HL-60 (cell line): ENCODE measurements at places on chromosomes 5 and 9.

- no peak for DNase-seq
These were observed 22.1 kb upstream of the MATR3 start for GRCh38 chr5:139271201-139272027.

DNA sequence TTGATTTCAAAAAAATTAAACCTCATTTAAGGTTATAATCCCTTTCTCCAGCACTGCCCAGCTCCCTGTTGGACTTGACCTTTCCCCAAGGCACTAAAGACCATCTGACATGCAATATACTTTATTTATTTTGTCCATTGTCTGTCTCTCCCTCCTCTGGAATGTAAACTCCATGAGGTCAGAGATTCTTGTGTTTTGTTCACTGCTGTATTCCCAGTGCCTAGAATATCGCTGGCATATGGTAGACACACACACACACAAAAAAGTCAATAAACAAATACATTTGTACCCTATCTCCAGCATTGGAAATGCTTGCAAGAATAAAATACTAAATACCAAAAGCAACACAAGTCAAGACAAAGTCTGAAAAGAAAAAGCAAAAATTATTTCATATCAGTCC lies 17.3 kb upstream of the ARSB start:
- DNase-seq: no peak

DNA sequence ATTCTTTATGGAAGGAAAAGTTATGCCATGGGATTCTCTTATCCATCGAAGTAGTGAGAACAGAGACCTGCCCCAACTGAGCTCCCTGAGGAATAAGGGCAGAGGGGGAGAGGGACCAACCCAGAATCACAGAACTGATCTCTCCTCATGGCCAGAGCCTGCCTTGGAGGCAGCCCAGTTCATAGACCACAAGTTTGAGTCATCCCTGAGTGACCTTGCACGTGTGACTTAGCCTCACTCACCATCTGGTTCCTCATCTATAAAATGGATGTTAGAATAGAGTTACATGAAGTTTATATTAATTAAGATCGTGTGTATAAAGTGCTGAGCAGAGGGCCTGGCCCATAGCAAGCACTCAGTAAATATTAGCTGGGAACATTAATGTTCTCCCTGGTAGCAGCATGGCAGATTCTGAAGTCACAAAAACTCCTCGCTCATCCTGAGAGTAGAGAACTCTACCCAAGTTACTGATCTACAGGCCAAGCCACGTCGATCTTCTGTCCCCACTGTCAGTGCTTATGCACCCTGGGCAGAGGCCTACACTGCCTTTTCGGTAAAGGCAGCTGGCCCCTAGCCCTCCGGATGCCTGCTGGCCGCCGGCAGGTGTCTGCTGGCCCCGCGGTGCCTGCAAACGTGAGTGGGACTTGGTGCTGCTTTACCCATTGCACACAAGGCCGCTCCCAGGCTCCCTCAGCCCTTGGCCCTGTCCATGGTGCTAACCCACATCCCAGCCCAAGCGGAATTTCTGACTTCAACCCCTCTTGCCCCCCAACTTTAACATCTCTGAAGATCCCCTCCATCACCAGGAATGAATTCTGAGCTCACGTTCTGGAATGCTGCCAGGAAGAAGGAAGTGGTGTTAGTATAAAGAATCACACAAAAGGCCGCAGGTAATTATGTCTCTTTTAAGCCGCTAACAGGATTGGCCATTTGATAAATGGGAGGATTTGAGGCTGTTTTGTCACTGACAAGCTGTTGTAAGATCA lies 61.1 kb upstream of the ARAP3 start:
- DNase-seq: no peak

DNA sequence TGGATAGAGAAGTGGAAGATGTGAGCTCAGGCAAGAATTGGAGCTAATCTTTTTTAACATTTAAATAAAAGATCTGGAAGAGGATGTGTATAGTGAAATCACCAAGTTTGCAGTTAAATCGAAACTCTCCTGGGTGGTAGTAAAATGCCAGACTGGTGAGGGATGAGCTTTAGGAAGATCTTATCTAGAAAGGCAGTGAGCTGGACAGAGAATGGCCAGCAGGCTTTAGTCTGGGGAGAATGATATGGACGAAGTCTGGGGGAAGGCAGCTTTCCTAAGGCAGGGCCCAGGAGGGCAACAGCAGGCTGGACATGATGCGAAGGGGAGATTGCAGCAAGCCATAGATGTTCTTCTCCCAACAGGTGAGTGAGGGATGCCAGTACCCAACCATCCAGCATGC lies 25.6 kb downstream of the UNC5A start:
- DNase-seq: no peak

GRCh38 chr9:110029429-110029955 lies 178.5 kb downstream of the C9orf152 start:
- DNase-seq: peak; percentile 93

DNA sequence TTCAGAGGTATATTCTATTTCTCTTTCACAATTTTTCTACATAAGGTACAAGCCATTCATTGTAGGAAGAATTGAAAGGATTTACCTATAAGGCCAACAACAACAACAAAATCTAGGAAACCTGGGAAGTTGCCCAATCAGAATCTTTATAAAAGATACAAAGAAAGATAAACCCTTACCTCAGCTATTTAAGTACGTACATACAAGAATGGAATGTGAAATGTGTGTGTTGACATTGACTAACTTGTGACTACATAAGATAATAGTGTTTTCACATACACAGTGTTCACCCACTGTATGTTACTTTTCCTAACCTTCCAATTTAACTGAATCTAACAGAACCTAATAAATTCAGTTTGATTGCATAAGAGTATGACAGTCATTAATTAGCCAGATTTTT lies 154.1 kb downstream of the ADAMTS6 start:
- no peak for DNase-seq

GRCh38 chr9:136024696-136025316 lies 63.6 kb upstream of the UBAC1 start:
- no peak for DNase-seq

DNA sequence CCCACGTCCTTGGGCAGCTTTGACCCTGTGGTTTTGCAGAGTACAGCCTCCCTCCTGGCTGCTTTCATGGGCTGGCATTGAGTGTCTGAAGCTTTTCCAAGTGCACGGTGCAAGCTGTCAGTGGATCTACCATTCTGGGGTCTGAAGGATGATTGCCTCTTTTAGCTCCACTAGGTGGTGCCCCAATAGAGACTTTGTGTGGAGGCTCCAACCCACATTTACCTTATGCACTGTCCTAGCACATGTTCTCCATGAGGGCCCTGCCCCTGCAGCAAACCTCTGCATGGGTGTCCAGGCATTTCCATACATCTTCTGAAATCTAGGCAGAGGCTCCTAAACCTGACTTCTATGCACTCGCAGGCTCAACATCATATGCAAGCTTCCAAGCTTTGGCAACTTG lies 644.2 kb upstream of the CDH9 start:
- no peak for DNase-seq

GRCh38 chr9:106146066-106146840 lies 451.9 kb downstream of the TMEM38B start:
- DNase-seq: no peak

- no peak for DNase-seq
These were observed 480 bp upstream of the TXNDC8 start for GRCh38 chr9:110338143-110338542.

DNA sequence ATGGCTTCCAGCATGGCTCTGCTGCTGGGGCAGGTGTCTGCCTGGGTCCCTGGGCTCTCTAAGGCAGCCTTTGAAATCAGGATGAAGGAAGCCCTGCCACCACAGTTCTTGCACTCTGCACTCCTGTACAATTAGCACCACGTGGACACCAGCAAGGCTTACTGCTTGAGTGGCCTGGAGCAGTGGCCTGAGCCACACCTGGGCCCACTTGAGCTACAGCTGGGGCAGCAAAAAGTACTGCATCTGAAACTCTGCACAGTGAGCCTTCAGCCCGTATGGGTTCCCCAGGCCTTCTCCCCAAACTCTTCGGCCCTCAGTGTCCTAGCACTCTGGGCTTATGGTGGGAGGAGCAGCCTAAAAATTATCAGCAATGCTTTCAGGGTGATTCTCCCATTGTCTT lies 8.0 kb upstream of the INIP start:
- no peak for DNase-seq

GRCh38 chr9:112796485-112796884 lies 45.9 kb downstream of the SNX30 start:
- no peak for DNase-seq

GRCh38 chr9:20333991-20334390 lies 288.3 kb downstream of the MLLT3 start:
- DNase-seq: no peak

- DNase-seq: no peak
These were observed 108.4 kb downstream of the PSD2 start for GRCh38 chr5:139903795-139904565.

DNA sequence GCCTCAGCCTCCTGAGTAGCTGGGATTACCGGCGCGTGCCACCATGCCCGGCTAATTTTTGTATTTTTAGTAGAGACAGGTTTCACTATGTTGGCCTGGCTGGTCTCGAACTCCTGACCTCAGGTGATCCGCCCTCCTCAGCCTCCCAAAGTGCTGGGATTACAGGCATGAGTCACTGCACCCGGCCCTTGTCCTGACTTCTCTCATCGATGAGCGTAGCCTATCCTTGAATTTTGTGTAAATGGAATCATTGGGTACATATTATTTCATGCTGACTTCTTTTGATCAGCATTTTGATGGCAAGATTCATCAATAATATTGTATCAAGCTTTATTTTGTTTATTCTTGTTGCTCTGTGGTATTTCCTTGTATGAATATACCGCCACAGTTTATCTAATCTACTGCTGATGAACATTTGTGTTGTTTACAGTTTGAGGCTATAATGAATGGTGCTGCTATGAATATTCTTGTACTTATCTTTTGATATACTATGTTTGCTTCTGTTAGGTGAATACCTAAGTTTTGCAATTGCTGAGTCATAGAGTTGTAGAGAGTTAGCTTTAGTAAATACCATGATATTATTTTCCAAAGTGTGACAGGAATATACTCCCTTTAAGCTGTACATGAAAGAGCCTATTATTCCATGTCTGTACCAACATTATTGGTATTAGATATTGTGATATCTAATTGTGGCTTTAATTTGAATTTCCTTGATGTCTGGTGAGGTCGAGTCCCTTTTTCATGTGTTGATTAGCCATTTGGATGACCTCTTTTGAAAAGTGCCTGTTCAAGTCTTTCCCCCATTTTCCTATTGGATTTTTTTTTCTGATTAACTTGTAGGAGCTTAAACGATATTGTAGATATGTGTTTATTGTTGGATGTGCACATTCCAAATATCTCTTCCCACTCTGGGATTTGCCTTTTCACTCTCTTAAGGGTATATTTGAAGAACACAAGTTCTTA lies 107.5 kb downstream of the RGS3 start:
- no peak for DNase-seq

GRCh38 chr9:111102793-111103464 lies 64.7 kb upstream of the LPAR1 start:
- DNase-seq: no peak

GRCh38 chr5:22431840-22432239 lies 421.3 kb downstream of the CDH12 start:
- no peak for DNase-seq

GRCh38 chr5:89342106-89342876 lies 459.3 kb upstream of the MEF2C start:
- DNase-seq: no peak

DNA sequence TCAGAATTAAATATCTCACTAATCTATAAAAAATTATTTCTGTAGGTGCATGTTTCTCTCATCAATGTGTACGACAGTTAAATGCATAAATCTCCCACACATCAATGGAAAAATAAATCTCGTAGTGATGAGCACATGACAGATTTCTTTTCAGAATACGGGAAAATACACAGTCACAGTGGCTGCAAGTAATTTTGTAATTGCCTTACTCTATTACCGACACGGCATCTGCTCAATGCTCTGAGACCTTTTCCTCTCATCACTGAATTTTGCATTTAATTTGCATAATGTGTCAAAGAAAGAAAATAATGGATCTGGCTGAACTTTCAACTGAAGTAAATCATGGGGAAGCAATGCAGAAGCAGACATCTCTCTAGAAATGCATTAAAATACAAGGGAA lies 37.2 kb downstream of the PDE4D start:
- DNase-seq: no peak

GRCh38 chr5:179168664-179169063 lies 108.5 kb downstream of the ZNF354C start:
- no peak for DNase-seq

DNA sequence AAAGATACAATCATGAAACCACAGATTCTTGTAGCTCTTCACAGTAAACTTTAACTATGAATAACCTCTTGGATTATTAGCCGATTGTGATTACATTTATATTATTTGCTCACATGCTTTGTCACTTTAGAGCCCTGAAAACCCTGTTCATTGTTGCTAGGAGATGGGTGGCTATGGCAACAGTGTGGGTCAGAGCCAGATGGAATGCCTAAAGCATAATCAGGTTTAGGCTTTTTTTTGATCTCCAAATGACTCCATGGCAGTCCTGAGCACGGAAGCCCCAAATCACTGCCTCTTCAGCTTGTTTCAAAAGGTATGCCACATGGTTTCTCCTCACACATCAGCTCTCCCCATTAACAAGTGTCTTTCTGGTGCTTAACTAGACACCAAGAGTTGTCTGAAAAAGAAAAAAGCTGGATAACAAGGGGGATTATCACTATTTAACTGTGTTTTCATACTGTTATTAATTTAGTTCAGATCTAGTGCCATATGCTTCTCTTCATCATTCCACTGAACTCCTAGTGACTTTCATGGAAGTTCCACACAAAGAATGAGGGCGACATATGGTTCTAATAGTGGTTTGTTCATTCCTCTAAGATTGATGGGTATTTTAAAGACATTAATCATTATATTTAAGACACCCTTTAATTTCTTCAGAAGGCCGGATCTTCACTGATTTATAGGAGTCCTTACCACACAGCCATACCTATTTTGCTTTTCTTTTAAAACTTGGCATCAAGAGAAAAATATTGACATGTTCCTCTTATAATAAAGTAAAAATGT lies 88.8 kb upstream of the PAM start:
- DNase-seq: no peak

DNA sequence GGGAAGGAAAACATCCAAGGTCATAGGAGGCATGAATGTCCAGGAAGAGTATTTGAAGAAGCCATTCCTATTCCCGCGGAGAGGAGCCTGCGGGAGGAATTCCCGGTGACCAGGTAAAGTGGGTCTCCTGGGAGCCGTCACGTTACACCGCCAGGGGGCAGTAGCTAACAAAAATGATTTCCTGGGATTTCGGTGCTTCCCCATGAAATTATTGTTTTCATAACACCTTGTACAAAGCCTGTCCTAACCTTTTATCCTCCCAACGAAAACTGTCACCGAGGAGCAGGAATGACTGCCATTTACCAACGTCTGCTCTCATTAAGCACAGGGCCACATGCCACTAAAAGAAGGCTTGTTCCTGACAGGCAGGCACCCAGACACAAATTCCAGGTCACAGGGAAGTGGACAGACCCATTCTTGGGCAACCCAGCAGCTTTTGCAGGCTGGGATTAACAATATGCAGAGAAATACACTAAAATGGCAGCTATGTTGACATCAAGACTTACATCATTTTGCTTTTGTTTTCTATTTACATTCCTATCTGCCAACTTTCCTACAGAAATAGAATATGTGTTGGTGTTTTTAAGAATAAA lies 41.2 kb upstream of the CTSL start:
- DNase-seq: peak; percentile 18

GRCh38 chr9:137199411-137200121 lies 975 bp downstream of the TPRN start:
- DNase-seq: no peak
